Renal pelvis (tissue), 12 donors: ENCODE measurements at places on chromosomes 3 and 15. TPM values are rescaled to one million over a fixed set of nuclear protein-coding genes. Genes with fewer than 3 reads are reported as not detected.
A peak's percentile ranks its signal among the peaks of the same experiment; 100 is the strongest.

- no peak for DNase-seq
These were observed 3.9 kb downstream of the RRP9 start for GRCh38 chr3:51937611-51938450.

- DNase-seq: no peak
These were observed 41.3 kb downstream of the SIN3A start for GRCh38 chr15:75410196-75410595.

DNA sequence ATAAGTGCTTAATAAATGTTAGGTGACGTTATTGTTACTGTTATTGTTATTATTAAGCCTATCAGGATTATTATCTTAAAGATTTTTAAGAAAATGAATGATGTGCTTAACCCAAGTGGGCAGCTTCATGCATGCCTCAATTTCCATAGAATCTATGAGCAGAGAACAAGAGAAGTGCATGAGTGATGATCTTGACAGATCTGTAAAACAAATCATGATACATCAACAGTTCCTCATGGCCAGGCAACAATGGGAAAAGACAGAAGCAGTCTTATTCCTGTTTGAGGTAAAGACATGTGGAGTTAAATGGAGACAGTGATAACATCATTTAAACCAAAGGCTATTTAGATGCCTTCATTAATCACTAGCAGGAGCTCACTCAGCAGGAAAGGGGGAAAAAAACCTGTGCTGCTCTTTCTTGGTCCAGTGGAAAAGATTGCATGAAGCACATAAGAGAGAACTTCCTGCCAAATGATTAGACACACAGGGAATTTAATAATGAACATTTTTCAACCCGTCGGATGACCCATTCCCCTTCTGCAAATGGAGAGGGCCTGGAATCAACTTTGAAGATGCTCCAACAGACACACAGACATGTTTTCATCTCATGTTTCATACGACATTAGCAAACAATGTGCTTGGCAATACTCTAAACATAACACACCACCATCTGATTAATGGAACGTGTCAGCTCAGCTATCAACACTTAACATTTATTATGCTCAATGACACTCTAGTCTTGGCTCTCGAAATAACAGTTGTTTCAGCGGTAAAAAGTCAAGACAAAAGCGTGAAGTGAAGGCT, 212.2 kb upstream of the LRRN1 start:
- peak; percentile 65 for DNase-seq

GRCh38 chr3:155313300-155313699, 19.8 kb upstream of the STRIT1 start:
- peak; percentile 22 for DNase-seq

DNA sequence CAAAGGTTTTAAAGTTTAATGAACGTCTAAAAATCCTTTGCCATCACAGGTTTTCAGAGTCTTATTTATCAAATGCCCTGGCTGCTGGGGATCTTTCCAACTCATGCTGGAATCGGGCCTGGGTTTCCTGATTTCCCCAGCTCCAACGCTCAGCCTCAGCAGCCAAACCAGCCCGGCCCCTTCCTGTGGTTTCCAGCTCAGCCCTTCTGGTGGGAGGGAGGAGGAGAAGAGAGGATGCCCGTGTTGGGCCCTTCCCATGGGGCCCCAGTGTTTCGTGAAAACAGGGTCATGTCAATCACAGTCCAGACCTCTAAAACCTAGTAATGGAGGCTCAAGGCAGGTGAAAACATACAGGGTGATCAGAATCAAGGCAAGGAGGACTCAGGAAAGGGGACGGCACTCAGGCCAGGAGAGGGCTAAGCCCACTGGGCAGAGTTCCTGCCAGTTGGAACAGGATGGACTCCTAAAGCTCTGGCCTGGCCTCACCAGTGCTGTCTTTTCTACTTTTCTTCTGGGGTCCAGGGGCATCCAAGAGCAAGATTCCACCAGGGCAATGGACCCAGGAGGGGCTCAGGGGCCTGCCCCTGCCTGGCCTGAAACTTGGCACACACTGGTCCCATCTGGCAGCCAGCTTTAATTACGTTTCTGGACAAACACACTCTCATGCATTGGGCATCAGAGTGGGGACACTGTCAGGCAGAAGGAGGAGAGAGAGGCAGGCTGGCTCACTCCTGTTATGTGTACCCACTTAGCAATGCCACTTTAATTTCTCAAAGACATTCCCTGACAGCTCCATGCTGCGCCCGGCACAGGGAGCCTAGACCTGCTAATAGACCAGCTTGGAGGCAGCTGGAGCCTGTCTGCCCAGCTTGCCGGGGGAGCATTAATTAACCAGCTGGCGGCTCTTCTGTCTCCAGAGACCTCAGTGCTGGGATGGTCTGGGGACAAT, 194.6 kb downstream of the FAM43A start:
- DNase-seq: no peak

GRCh38 chr15:93305306-93305705, 216.3 kb upstream of the RGMA start:
- DNase-seq: no peak

GRCh38 chr3:36738702-36739101, 25.7 kb downstream of the DCLK3 start:
- DNase-seq: no peak

- DNase-seq: no peak
These were observed 190.1 kb downstream of the IL5RA start for GRCh38 chr3:2920103-2920502.

GRCh38 chr3:48186631-48187300, 1.5 kb downstream of the CDC25A start:
- no peak for DNase-seq

- DNase-seq: peak; percentile 10
These were observed 39.4 kb upstream of the SNRK start for GRCh38 chr3:43246976-43247375.

DNA sequence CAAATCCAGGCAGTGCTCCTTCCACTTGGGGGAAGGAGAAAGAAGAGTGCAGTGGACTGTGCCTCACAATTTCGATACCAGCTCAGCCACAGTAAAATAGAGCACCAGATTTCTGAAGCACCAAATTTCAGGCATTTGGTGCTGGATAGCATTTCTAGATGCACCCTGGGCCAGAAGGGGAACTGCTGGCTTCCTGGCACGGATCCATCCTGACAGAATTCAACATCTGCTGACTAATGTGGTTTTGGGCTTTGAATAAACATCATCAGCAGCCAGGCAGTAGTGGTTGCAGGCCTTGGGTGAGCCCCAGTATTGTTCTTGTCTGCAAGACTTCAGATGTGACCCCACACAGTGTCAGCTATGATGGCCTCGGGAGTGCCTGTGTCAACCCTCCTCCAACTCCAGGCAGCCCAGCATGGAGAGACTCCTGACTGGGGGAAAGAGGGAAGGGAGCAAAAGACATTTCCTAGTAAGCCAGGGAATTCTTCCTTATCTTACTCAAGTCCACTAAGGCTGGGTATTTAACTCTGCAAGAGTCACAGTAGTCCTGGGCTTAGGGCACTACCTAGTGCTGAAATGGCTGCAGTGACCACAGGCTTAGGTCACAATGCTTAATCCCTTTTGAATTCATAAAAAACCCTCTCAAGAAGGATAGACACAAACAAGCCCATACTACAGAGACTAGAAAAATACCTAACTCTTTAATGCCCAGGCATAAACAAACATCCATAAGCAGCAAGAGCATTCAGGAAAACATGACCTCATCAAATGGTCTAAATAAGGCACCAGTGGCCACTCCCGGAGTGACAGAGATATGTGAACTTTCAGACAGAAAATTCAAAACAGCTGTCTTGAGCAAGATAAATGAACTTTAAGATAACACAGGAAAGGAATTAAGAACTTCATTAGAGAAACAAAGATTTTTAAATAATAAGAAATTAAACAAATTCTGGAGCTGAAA, 74.7 kb downstream of the SPATA16 start:
- DNase-seq: peak; percentile 5

DNA sequence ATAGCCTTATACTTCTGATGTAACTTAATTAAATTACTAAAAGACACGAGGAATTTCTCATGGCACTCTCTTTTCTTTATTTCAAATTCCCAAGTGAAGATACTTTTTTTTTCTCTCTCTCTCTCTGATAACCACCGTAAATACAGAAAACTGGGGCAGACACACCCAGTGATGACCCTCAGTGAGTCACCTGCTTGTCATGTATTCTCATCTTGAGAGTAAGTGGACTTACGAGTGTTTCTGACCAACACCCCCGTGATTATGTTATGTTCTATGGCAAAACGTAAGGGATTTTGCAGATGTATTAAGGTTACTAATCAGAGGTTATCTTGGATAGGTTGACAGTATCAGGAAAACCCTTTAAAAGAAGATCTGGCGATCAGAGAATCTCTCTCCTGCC, 348.8 kb upstream of the ZNF717 start:
- no peak for DNase-seq

GRCh38 chr3:81434161-81434560, 327.3 kb downstream of the GBE1 start:
- no peak for DNase-seq

DNA sequence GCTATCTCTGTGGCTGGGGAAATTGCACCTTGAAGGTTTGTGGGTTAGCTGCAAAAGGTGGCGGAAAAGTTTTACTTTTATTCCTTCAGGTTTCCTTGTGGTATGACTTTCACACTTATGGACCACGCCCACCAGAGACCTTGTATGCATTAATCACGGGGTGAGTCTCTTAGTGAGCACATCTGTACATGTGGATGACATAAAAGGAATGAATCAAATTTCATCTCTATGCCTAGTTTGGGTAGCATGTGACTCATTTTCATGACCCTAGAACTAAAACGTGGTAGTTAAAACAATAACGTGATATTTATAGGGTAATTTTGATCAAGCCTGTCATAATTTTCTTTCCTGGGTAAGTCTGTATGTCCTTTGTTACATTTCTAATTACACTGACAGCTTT, 141.7 kb downstream of the PDCD6IP start:
- DNase-seq: no peak

Gene CCDC39
- polyA plus RNA-seq: 12.3 TPM

Gene SNTN
- polyA plus RNA-seq: not detected

Gene KLF15
- 15.4 TPM for polyA plus RNA-seq

Gene MDFIC2
- not detected for polyA plus RNA-seq

Gene MASP1
- polyA plus RNA-seq: 8.5 TPM

Gene SAMMSON
- polyA plus RNA-seq: not detected

Gene NUP210
- 29.7 TPM for polyA plus RNA-seq

Gene POLQ
- polyA plus RNA-seq: 5.8 TPM
